ENCODE measurements at places on chromosomes 7 and 10.

- no peak for DNase-seq
Observed at GRCh38 chr10:29131952-29132547, 156.8 kb upstream of the LYZL1 start.

DNA sequence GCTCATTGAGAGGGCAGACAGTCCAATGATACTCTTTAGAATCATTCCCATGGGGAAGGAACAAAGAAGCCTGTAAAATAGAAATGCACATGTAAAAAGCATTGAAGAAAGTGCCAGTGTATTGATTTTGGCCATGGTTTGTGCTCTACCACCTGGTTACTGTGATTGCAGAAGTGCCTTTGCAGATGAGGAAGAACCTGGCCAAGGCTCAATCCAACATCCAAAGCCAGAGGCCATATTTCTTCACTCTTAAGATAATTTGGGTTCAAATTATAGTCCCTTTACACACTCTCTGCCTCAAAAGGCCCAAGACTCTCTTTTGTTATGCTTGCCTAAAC is 122.1 kb downstream of the EGFR start:
- no peak for DNase-seq

- no peak for DNase-seq
Observed at GRCh38 chr10:59336632-59337031, 25.7 kb downstream of the FAM13C start.

- no peak for DNase-seq
Observed at GRCh38 chr7:103423467-103424179, 22.4 kb downstream of the SLC26A5 start.

DNA sequence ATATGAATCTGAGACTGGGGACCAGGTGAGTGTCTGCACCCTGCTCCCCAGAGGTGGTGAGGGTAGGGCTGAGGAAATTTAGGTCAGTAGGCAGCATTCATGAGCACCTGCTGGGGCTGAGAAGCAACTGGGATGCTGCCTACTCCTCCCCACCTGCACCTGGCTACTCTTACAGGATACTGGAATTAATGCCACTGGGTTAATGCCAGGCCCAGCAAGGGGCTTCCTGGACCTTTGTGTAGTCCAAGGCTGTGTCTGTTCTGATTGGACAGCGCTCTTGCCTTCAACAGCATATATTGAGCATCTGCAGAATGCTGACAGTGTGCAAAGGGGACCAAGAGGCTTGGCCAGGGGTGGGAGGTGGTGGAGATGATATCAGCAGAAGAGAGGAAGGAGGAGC is 32.1 kb downstream of the ADCYAP1R1 start:
- no peak for DNase-seq

DNA sequence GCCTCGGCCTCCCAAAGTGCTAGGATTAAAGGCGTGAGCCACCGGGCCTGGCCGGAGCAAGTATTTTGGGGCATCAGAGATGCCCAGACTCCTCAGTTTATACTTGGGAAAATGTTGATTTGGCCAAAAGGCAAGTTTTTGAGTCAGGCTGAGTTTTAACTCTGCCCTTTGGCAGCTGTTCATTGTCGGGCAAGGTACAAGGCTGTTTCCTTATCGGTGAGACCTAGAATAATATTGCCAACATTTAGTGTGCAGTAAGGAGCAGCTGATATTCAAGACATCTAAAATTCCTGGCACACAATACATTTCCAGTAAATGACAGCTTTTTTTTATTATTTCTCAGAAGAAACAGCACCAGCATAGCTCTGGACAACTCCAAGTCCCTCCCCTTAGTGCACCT is 147.6 kb upstream of the C7orf33 start:
- no peak for DNase-seq

DNA sequence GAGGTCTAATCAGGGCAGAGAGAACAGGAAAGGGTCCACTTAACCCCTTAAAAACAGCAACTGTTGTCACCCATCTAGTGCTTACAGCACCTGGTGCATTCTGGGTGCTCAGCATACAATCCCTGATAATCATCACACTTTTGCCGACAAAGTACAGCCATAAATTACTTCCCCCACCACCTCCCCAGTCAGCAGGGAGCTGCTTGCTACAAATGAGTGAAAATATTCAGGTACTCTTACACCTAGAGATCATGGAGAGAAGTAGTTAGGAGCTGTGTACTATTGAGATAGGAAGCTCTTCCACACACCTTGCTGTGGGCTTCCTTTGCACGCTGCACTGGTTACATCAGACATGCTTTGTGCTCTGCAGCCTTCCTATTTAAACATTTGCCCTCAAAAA is 723.5 kb upstream of the GALNT17 start:
- DNase-seq = no peak

- DNase-seq = no peak
Observed at GRCh38 chr10:114987995-114988394, 50.0 kb downstream of the TRUB1 start.

DNA sequence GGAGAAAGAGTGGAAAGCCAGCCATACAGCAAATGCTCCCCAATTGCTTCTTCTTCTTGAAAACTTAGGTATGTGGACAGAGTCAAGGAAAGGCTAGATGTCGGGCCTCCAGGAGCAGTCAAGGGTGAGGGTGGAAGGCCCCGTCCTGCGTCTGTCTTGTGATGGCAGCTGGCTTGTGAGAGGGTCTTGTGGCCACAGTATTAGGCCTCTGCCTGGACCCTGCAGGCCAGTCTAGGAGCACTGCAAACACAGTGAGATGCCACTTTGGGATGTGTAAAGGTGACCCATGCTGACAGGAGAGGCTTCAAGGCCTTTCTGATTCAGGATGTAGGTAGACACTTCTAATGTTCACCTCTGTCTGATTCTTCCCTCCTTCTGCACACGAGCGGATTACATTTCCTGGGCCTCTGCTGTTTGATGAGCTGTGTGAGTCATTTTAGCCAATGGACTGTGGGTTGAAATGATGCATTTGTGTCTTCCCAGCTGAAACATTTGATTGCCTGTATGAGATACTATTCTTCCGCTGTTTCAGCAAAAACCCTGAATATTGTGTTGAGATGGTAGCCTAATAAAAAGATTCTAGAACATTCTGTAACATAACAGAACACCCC is 135.4 kb downstream of the EMX2 start:
- DNase-seq = no peak

GRCh38 chr10:52965938-52966401 is 193.4 kb upstream of the MBL2 start:
- DNase-seq = peak; percentile 16

- DNase-seq = no peak
Observed at GRCh38 chr10:71590781-71591350, 128.7 kb downstream of the C10orf105 start.

GRCh38 chr7:132440151-132440550 is 136.1 kb downstream of the PLXNA4 start:
- DNase-seq = no peak

DNA sequence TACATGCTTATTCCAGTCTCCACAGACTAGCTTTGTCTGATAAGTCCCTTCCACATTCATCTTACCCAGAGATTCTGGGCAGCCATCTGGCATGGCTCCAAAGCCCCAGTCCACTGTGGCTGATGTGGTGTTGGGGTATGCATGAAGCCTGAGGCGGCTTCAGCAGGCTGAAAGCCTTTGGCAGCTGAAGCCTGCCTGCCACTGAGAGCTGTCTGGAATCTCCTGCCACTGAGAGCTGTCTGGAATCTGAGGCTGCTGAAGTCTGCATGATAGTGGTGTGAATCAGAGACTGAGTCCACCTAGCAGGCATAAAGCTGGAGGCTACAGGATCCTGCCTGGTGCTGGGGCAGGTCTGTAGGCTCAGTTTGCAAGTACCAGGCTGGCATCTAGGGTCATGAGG is 87.1 kb downstream of the DYNC1I1 start:
- DNase-seq = no peak

DNA sequence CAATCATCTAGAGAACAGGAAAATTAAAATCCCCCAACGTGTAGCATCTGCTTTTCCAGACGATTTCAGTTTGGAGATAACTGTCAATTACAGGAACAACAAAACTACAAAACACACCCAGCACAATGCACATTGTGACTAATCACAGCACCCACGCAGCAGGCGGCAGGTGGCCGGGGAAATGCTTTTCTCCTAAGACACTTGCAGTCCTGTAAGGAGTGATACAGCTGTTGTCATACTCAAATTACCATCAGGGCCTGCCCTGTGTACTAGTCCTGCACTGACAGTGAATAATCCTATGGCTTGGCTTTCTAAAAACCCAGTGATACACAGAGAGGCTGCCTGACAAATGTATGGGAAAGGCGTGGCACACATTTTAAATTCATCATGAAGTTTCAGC is 37.8 kb downstream of the COBL start:
- no peak for DNase-seq

GRCh38 chr10:49180444-49180860 is 7.7 kb downstream of the TMEM273 start:
- no peak for DNase-seq

GRCh38 chr10:25687521-25687920 is 246.5 kb upstream of the MYO3A start:
- no peak for DNase-seq

DNA sequence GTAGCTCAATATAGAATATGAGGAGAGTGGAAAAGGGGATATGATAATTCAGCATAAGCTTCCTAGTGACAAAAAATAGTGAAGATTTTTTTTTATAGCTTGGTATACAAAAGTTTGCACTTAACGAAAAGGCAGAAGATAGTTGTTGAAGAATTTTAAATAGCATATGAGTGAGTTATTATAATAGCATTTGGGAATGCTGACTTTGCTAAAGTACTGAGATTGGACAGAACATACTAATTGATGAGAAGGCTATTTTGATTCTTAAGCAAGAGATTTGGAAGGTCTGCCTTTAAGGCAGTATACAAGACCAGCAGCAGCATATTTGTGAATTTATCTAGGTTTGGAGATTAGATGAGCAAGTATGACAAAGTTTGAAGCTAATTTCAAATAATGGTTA is 600.9 kb upstream of the POT1 start:
- DNase-seq = no peak

DNA sequence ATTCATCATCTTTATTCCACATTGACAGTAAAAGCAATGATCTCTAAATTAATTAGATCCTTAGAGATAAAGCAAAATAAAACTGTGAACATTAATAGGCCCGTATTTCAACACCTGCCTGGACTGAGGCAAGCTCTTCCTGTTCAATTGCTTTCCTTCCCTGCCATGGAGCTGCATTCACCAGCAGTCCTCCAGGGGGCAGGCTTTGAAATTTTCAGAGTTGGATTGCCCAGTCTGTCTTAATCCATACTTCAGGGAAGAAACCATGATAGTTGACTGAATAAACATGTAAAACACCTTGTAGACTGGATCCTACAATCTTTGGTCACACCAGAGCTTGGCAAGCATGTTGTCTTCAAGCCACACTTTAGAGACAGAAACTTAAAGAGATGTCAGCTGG is 936.6 kb downstream of the NRG3 start:
- no peak for DNase-seq

DNA sequence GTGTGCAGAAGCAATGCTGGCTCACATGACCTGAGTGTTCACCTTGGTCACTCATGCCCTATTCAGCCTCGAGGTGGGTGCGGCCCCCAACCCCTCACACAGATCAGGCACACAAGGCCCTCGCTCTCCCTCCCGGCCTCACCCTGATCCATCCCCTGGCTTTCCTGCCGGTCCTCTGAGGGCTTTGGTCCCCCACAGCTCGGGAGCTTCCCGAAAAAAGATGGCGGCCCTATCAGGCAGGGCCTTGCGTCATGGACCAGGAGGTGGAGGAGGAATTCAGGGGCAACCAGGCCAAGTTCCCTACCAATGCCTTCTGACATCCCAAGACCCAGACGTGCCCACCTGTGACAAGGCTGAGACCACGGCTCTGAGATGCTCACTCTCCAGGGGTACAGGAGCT is 43.7 kb upstream of the DNAAF5 start:
- DNase-seq = no peak

- DNase-seq = no peak
Observed at GRCh38 chr7:130371046-130371445, 9.2 kb upstream of the CPA1 start.

GRCh38 chr7:6375348-6376101 is 72.2 kb downstream of the DAGLB start:
- DNase-seq = no peak

DNA sequence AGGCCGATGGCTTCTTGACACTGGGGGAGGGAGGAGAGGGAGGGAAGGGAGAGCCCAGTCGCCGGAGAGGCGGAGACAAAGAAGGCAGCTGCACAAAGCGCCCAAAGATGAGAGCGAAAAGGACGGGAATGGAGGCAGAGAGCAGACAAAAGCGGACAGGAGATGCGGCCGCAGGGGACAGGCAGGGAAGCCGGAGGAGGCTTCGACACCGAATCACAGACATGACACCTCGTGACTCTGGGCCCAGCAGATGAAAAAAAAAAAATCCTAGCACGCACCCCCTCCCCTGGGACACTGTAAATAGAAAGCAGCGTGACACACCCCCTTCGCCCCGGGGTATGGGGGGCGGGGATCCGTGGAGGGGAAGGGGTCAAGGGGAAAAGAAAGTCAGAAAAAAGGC is 976 bp downstream of the NAT16 start:
- no peak for DNase-seq

DNA sequence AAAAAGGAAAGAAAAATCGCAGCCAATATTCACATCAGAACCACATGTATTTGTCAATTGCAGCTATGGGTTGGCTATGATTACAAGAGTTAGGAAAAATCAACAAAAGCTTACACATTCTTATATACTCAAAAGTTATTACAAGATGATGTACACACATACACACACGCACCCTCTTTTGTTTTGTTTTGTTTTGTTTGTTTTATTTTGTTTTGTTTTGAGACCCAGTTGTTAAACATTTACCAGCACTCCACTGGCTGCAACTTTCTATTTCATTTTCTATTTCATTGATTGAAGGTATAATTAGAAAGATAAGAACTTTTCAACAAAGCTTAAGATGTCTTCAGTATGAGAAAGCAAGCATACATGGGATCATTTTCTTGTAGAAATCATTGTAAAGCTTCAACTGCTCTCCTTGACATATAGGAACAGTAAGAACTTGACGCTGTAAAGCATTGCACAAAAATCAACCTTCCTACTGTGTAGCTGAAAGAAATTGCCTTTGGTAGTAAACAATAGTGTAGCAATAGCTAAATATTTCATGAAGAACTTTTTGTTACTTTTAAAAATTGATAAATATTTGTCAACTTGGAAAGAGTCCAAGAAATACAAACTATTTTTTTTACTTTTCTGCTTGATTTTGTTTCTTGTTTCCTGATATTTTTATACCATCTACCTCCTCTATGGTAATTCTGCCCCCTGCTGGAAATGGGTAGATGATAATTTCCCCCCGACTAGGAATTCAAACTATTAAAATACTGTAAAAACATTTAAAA is 205.9 kb downstream of the MBL2 start:
- DNase-seq = no peak

- DNase-seq = no peak
Observed at GRCh38 chr7:94414481-94414880, 19.8 kb downstream of the COL1A2 start.

GRCh38 chr10:19783721-19784120 is 32.5 kb upstream of the PLXDC2 start:
- DNase-seq = no peak

DNA sequence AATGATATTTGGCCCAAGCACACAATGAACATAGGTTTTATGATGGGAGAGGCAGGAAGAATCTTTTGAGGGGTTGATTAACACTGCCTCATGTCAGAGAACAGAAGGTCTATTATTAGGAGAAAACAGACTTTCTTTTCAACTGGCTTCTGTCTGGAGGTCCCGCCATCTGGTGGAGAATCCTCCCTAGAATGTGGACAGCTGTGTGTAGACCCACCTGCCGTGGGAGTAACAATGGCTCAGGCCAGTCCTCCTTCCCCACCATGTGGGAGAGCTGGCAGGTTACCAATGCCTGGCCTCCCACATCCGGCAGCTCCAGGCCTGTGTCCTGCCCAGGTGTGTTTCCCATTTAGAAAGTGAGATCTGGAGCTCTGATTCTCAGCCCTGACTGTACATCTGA is 70.4 kb upstream of the AOAH start:
- no peak for DNase-seq

- no peak for DNase-seq
Observed at GRCh38 chr10:66837335-66837734, 88.5 kb upstream of the LRRTM3 start.

Measured in CD4-positive, alpha-beta T cell (primary cell).